ENCODE measurements at places on chromosomes 4 and X. TPM values are rescaled to one million over a fixed set of nuclear protein-coding genes. Genes with fewer than 3 reads are reported as not detected.

GRCh38 chr4:187558391-187558790, 437.2 kb upstream of the ZFP42 start:
- no peaks in the 10 kb centered on the region for H3K36me3 ChIP-seq
- H3K27me3 ChIP-seq, result no peaks in the 10 kb centered on the region
- DNase-seq, result no peak
- H3K4me1 ChIP-seq, result no peaks in the 10 kb centered on the region
- no peak overlapping the region for H3K27ac ChIP-seq
- no peak overlapping the region for H3K4me3 ChIP-seq

DNA sequence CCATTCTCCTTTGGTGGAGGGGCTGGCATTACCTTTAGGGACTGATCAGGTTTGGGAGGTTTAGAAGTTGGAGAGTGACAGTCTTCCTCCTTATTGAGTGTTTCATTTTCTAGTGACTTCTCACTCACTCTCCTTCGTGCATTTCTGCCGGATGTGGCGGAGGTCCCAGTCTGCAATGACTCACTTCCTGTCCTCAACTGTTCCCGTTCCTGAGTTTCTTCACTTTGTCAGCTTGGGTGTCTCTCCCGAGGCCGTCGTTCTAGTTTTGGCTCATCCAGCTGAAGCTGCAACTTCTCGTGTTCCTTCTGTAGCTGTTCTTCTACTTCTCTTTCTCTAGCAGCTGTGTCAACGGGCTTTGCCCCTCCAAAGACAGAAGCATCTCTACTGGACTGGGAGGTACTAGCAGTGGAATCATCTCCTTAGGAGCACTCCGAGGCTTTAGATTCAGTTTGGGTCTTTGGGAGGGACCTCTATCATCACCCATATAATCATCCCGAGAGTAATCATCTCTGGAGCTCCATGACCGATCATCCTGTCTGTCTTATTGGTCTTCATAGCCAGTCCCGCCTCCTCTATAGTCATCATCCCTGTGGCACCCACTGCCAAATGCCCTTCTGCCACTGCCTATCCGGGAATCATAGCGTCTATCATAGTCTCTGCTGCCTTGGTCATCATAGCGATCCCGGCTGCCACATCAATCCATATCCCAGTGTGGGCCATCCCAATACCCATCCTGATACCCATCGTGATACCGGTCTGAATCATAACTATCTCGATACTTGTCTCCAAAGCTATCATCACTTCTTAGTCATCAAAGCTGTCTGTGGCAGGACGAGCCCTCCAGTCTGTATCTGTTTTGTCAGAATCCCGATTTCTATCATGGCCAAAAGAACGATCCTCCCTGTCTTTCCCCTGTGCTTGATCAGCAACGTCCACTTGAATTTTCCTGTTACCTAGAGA, 35.3 kb upstream of the VSIG4 start:
- no peak overlapping the region for H3K4me3 ChIP-seq
- H3K27me3 ChIP-seq, result no peaks in the 10 kb centered on the region
- H3K36me3 ChIP-seq, result no peaks in the 10 kb centered on the region
- peak overlapping the region; percentile 39 for H3K27ac ChIP-seq
- no peaks in the 10 kb centered on the region for H3K4me1 ChIP-seq
- DNase-seq, result peak; percentile 78

DNA sequence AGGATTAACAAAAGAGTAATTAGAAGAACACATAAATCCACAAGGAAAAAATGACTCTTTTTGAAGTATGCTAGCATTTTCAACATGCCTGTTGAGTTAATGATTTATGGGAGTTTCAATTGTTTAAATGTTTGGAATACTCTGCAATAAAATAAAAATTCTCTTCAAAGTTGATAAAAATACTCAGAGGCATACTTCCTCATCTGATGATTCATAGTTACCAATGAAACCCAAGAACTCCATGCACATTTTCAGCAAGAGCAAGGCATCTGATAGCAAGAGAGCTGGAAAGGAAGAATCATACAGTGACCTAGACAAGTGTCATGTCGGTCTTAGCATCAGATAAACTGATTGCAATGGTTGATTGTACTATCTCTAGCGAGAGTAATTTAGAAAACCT, 443.7 kb upstream of the ATOH1 start:
- no peak overlapping the region for H3K27ac ChIP-seq
- H3K36me3 ChIP-seq, result no peaks in the 10 kb centered on the region
- DNase-seq, result no peak
- H3K4me1 ChIP-seq, result no peaks in the 10 kb centered on the region
- no peaks in the 10 kb centered on the region for H3K27me3 ChIP-seq
- no peak overlapping the region for H3K4me3 ChIP-seq

The COL4A5 gene
- total RNA-seq, result 18.2 TPM

DNA sequence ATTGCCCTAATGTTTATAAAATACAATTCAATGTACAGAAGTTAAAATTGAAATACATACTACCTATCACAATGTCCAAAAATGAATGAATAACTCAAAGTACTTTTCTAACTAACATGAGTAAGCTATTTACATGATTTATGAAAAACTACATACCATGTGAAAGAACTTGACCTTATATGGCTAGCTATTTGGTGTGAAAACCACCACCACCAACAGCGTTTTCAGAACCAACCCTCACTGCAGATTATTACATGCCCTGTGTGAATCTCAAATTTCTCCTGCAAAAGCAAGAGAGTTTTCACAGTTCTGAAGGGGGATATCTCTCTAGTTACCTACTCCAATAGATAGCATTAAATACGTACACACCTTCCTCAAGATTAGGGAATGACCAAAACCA, 198.5 kb downstream of the SPATA18 start:
- H3K36me3 ChIP-seq, result no peaks in the 10 kb centered on the region
- no peak for DNase-seq
- no peaks in the 10 kb centered on the region for H3K4me1 ChIP-seq
- no peak overlapping the region for H3K27ac ChIP-seq
- H3K27me3 ChIP-seq, result no peaks in the 10 kb centered on the region
- H3K4me3 ChIP-seq, result no peak overlapping the region

DNA sequence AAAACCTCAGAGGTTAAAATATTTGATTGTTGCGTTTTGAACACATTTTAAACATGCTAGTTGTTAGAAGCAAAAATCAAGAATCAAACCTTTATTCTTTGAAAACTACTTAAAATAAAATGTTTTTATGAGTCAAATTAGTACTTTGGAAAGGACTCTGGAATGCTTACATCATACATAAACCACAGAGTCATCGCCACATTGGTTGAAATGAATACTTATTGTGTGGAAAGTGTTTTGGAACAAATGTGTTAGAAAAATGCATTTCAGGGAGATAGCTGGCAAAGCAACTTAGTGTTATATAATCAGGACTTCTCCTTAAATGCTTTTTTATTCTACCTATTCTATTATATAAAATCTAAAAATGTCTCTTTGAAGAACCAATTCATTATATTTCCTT, 49.4 kb upstream of the CAMK2D start:
- H3K27ac ChIP-seq, result no peak overlapping the region
- H3K36me3 ChIP-seq, result no peaks in the 10 kb centered on the region
- no peaks in the 10 kb centered on the region for H3K27me3 ChIP-seq
- no peak for DNase-seq
- no peaks in the 10 kb centered on the region for H3K4me1 ChIP-seq

GRCh38 chrX:1076871-1077651, 135.4 kb downstream of the CRLF2 start:
- DNase-seq, result no peak
- no peak overlapping the region for H3K4me3 ChIP-seq
- H3K27ac ChIP-seq, result no peak overlapping the region
- no peaks in the 10 kb centered on the region for H3K36me3 ChIP-seq

GRCh38 chrX:3636803-3637202, 76.6 kb downstream of the PRKX start:
- no peak overlapping the region for H3K27ac ChIP-seq
- no peak overlapping the region for H3K4me3 ChIP-seq
- H3K4me1 ChIP-seq, result no peaks in the 10 kb centered on the region
- no peaks in the 10 kb centered on the region for H3K27me3 ChIP-seq

DNA sequence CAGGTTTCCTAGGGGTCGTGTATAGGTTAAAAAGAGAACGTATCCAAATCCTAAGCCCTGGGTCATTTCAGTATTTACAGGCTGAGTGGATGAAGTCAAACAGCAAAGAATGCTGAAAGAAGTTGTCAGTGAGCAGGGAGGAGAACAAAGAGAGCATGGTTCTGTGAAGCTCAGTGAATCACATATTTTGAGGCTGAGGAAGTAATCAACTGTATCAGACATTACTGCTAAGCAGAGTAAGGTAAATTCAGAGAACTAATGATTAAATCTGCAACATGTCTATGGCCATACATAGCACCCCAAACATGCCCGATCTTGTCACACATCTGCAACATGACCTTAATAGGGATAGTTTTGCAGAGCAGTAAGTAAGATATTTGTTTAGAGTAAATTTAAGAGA, 1130.3 kb downstream of the RAPGEF2 start:
- H3K4me3 ChIP-seq, result no peak overlapping the region
- no peak overlapping the region for H3K27ac ChIP-seq
- no peak for DNase-seq
- H3K4me1 ChIP-seq, result no peaks in the 10 kb centered on the region
- no peaks in the 10 kb centered on the region for H3K27me3 ChIP-seq

The EOLA1 gene
- 16.5 TPM for total RNA-seq

The SYP gene
- total RNA-seq, result 6.7 TPM

GRCh38 chr4:97910005-97910404, 233.3 kb downstream of the STPG2 start:
- no peak overlapping the region for H3K4me3 ChIP-seq
- H3K36me3 ChIP-seq, result no peaks in the 10 kb centered on the region
- no peaks in the 10 kb centered on the region for H3K27me3 ChIP-seq
- no peak for DNase-seq
- no peak overlapping the region for H3K27ac ChIP-seq

DNA sequence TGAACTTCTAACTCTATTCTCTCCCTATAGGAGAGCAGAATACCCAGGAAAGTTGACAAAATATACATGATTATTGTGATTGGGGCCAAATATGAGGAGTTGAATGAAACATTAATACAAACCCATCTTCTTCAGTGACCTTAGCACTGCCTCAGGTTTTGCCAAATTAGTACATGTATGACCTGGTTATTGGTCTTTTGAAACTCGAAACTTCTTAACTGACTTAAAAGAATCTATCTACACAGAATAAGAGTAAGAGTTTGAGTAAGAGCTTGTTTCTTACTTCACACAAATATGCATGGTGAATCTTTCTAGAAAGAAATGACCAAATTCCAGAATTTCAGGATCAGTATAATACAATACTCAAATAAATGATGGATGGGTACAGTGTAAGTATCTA, 213.0 kb upstream of the GK2 start:
- H3K27me3 ChIP-seq, result no peaks in the 10 kb centered on the region
- no peaks in the 10 kb centered on the region for H3K4me1 ChIP-seq
- H3K27ac ChIP-seq, result no peak overlapping the region

The GJB1 gene
- total RNA-seq, result 98.4 TPM

DNA sequence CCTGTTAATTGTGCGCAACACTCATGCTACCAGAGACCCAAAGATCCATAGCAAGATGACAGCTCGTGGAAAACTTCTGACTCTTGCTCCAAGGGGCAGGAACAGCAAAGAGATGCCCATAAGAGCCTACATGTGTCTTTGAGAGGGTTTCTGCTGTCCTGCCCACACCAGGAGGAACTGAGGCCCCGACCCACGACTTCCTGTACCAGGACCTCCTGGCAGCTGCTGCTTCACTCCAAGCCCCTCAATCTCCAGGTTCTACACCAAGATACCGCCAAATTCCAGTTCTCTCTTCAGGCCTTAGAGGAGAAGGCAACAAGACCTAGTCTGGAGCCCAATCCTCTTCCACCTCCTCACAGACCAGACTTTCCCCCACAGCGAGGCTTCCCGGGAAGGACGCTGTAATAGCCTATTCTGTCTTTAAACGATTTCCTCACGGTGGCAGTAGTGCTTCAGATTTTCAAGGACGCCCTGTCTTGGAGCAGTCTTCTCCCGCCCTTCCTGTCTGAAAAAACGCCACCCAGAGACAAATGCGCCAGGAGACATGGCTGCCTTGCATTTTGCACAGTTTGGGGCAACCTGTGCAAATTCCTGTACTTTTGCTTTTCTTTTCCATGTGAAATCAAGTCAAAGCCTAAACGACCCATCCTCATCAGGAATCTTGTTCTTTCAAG, 230.2 kb upstream of the STK26 start:
- H3K27ac ChIP-seq, result peak overlapping the region; percentile 82
- no peak for DNase-seq
- peak overlapping the region; percentile 59 for H3K4me3 ChIP-seq
- no peaks in the 10 kb centered on the region for H3K27me3 ChIP-seq
- H3K4me1 ChIP-seq, result no peaks in the 10 kb centered on the region

DNA sequence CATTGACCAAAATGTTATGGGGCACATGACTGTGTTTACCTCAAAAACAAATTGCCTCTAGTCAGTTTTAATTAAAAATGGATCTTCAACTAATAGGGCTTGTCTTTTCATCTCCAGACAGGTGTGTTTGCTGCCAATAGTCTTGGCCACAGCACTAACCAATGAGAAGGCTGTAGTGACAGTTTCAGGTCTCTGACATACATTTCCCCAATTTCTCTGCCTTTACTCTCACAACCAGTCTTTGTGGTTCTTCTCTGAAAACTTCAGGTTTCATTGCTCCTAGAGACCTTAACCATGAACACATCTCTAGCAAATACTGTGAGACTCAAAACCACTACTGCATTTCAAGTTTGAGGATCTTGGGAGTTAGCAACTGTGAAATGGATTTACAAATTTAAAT, 3.5 kb upstream of the EDNRA start:
- no peaks in the 10 kb centered on the region for H3K36me3 ChIP-seq
- no peak for DNase-seq
- H3K27ac ChIP-seq, result no peak overlapping the region
- H3K4me3 ChIP-seq, result no peak overlapping the region

Measured in Peyer's patch (tissue), 4 donors.